EL (cell line): ENCODE measurements at places on chromosomes 1 and 21.

- DNase-seq: peak; percentile 25
These were observed 100.7 kb upstream of the SPATA6 start for GRCh38 chr1:48572646-48573258.

- DNase-seq: no peak
These were observed 4.6 kb downstream of the TRIM11 start for GRCh38 chr1:228401782-228402640.

GRCh38 chr1:30982431-30982830 is 73.9 kb upstream of the SDC3 start:
- no peak for DNase-seq

GRCh38 chr1:229197265-229197585 is 73.7 kb upstream of the RAB4A start:
- DNase-seq: no peak

DNA sequence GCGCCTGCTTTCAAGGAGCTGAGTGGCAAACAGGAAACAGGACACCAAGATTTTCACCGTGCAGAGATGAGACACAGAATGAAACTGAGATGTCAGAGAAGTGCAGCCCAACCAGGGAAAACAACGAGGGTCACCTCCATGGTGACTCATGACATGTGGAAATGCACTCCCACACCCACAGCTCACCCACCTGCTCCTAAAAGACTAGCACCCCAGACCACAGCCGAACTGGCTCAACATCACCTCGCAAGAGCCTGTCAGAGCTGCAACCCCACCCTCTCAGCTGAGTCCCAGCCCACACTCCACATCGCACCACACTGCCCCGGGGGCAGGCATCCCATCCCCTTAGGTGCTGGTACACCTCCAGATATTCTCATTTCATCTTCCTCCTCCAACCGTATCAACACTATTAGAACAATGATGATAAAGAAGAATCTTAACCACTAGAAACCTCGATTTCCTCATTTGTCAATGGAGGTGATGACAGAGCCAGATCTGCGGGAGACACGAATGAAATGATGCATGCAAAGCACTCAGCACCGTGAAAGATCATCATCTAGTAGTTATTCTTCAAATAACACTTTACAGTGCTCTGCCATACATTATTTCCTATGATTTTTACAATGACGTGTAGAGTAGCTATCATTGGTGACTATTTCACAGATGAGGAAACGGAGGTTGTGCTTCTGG is 103.2 kb downstream of the DMRTB1 start:
- no peak for DNase-seq

- no peak for DNase-seq
These were observed 10.7 kb upstream of the PHTF1 start for GRCh38 chr1:113770031-113770430.

DNA sequence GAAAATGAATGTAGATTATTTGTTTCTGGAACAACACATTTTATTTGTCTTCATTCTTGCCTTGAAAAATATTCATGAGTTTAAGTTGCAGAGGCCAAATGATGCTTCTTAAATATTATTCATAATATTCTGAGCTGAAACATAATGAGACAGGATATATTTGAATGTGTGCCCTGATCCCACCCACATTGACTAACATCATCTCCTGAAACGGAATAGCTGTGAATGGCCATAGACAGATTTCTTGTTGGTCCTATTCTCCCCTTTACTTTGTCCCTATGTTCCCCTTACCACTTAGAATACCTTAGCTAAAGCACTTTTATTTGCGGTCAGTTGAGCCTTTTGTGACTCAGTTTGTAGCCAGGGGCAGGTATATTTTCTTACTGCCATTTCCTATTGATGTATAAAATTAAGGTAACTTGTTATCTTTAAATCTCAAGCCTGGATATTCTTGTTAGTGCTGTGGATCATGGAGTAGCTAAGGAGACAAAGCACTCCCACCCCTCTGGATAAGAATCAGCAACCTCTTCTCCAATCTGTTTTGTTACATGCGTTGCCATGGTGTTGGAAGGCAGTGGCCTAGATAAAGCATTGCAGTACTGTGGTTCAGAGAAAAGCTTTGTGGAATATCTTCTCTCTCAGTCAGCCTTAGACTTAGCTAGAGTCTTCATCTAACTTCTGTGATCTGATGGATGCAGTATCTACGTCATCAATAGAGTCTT is 478.5 kb upstream of the DEPDC1 start:
- no peak for DNase-seq

DNA sequence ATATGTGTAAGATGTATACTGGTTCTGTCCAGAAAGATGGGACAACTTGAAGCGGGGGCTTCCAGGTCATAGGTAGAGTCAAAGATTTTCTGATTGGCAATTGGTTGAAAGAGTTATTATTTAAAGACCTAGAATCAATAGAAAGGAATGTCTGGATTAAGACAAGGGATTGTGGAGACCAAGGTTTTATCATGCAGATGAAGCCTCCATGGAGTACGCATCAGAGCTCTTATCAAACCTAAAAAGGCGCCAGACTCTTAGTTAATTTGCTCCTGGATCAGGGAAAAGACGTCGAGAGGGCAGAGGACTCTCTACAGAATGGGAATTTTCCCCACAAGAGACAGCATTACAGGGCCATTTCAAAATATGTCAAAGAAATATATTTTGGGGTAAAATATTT is 23.7 kb upstream of the ETV3 start:
- no peak for DNase-seq

DNA sequence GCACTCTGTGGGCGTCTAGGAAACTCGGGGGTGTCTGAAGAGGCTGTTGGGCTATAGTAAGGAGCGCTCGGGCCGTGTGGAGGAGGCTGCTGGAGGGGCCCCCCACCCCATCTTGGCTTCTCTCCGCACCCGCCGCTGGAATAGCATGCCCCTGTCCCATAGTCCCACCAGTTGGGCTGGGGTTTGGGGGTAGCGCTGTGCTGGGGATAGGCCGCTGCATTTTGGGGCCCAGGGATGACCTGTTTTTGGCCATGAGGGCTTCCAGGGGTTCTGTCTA is 511 bp downstream of the EFNA3 start:
- DNase-seq: no peak

DNA sequence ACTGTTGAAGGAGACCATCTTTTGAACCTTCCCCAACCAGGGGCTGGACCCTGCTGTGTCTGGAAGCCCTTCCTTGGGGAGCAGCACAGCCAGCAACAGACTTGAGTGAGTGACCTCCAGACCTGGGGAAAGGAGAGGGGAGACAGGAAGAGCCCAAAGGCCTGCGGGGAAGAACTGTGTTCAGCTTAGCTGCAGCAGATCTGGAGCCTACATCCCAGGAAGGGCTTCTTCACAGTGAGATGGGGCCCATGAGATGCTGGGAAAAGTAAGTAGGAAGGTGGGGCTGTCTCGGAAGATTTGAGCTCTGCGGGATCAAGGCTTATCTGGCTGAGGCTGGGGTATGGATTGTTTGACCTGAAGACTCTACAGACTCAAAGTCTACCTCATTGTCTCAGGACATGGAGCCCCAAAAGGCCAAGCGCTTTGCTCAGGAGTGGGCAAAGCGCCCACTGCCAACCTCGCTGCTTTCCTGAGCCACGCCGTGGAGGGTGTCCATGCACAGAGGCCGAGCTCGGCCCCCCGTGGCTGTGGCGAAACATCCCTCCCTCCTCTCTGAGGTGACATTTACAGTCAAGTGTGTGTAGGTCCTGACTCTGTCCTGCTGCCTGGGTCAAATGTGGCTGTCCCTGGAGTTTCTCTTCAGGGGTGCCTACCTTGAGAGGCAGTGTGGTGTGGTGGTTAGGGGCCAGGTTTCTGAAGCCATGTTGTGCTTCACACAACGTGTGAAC is 24.5 kb downstream of the SPOCD1 start:
- no peak for DNase-seq

DNA sequence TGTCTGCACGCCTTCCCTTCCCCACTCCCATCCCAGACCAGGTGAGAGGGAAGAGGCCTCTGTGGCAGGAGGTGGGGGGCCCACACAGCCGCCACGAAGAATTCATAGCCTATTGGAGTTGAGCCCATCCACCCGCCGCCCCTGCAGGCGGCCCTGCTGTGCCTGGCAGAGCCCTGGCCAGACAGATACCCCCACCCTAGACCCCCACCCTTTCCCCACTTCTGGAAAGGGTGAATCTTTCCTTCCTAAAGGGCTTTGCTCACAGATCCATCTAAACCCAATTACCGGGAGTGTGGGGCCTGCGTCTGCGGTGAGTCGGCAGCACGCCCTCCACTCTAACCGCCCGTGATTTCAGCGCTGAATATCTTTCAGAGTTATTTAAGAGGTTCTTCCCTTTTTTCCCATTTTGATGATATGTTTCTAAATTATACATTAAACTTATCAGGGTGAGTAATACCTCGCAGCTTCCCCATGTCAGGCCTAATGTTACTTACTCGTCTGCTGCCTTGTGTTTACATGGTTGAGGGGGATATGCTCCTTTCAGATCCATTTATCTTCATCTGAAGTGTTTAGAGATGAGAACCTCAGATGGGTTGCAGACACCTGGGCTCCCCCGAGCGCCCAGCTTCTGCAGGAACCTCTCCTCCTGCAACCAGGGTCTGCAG is 183.9 kb upstream of the VAMP3 start:
- DNase-seq: no peak

DNA sequence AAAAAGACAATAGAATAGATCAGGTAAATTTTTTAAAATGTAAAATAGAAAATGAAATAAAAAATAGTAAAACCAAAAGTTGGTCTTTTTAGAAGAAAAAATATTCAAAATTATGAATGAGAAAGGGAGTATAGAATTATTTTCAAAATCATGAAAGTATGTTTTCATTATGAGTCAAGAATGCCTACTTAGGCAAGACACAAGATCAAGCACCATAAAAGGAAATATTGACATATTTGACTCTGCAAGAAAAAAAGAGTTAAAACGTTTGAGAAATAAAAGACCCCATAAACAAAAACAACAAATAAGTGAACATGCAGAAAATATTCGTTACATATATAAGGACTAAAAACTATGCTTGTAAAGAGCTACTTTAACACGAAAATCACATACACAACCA is 4.8 kb upstream of the COX20 start:
- DNase-seq: no peak
